ENCODE measurements at places on chromosomes 5 and 9.

GRCh38 chr5:154749491-154749890 is 5.7 kb upstream of the LARP1 start:
- no peak overlapping the region for H3K4me3 ChIP-seq
- DNase-seq, result no peak
- no peak overlapping the region for H3K27ac ChIP-seq
- H3K4me1 ChIP-seq, result peaks cover 15% of the 10 kb centered on the region

DNA sequence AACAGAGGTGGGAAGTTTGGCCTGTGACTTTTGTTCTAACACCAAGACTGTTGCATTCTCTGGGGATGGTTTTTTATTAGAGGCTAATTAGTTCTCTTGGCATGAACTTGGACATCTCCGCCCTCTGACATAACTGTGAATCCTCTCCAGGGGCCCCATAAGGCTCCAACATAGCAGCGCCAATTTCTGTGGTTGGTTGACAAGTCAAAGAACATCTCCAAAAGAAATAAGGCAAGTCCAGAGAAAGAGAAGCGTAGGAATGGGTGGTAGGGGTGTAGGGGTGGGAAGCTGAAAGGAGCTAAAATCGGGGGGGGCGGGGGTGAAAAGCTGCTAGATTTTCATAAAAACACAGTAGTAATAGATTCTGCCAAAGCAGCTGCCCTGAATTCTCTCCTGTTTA is 81.0 kb upstream of the DAB2 start:
- H3K36me3 ChIP-seq, result no peaks in the 10 kb centered on the region
- no peak overlapping the region for H3K4me3 ChIP-seq
- no peaks in the 10 kb centered on the region for H3K27me3 ChIP-seq
- no peak overlapping the region for H3K27ac ChIP-seq
- DNase-seq, result no peak

DNA sequence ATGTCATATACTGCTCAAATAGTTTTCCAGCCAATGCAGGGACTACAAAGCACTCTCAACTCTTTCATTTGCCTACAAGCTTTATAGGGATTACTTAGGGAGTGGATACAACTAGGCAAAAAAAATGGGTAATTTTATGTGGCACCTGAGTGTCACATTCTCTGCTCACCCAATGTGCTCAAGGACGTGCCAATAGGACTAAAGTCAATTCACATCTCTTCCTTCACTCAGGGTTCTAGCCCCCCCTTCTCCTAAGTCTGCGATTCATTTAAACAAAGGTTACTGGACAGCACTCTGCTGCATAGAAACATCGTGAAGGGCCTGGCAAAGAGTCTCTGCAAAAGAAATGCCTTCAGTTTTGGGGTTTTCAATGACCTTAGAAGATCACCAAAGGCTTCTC is 142.3 kb downstream of the TSSK1B start:
- H3K4me1 ChIP-seq, result peaks cover 13% of the 10 kb centered on the region
- H3K27ac ChIP-seq, result no peak overlapping the region
- H3K36me3 ChIP-seq, result no peaks in the 10 kb centered on the region
- peaks cover 35% of the 10 kb centered on the region for H3K27me3 ChIP-seq
- H3K4me3 ChIP-seq, result no peak overlapping the region

DNA sequence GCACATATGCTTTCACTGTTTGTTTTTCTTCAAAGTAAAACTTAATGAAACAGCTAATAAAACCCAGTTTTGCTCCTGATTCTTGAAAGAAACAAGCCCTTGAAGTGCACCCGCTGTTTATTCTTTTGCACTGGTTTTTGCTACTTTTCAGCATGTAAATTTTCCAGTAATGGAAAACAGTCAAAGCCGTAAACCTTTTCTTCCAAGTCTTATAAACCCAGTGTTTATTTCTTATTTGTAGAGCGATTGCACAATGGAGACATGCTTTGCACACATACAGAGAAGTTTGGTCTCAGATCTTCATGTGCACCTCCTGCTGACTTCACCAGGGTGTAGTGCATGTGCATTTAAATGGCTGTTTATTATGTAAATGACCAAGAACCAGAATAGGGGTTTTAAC is 51.8 kb downstream of the ATG10 start:
- no peaks in the 10 kb centered on the region for H3K27me3 ChIP-seq
- H3K36me3 ChIP-seq, result no peaks in the 10 kb centered on the region
- DNase-seq, result no peak
- no peak overlapping the region for H3K4me3 ChIP-seq

DNA sequence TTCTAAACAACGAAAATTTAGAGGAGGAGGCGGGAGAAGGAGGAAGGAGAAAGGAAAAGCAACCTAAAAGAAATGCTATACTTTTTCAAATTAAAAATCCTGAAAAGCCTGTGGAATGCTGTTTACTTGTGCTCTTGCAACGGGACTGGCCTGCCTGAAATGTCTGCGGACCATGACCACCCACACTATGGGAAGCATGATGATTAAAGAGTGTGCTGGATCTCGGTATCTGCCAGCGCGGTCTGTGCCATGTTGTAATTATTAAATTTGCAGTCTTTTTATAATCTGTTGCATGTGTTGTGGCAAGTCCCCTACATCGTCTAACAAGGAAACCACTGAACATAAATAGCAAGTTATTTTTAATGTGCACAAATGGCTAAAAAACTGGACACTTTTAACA is 111.4 kb downstream of the FANCC start:
- H3K4me1 ChIP-seq, result peaks cover 15% of the 10 kb centered on the region
- no peak overlapping the region for H3K27ac ChIP-seq
- no peak overlapping the region for H3K4me3 ChIP-seq
- no peak for DNase-seq

DNA sequence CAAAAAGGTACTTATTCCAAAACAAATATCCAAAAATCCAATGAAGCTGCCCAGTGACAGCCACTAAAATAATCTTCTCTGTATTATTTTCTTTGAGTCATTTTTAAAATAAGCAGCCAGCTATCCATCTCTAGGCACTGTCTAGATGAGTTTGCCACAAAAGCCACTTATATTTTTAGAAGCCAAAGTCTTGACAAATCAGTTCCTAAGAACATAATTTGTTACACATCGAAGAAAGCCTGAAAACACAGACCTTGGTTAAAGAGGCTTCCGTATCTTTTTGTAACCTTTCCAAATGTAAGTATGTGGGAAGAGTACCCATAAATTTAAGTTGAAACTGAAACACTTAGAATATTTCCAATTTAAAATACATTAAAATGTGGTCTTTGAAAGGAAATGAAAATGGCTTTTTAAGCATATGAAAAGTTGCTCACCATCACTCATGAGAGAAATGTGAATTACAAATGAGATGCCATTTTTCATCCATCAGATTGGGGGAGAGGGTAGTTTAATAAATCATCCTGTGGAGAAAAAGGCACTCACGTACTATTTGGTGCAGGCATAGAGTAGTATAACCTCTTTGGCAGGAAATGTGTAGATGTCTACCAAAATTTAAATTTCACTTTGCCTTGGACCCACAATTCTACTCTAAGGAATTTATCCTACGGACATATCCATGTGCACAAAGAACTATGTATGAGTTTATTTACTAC is 180.4 kb downstream of the MLLT3 start:
- no peak overlapping the region for H3K4me3 ChIP-seq
- no peak for DNase-seq
- H3K27me3 ChIP-seq, result no peaks in the 10 kb centered on the region
- H3K27ac ChIP-seq, result no peak overlapping the region
- no peaks in the 10 kb centered on the region for H3K4me1 ChIP-seq

DNA sequence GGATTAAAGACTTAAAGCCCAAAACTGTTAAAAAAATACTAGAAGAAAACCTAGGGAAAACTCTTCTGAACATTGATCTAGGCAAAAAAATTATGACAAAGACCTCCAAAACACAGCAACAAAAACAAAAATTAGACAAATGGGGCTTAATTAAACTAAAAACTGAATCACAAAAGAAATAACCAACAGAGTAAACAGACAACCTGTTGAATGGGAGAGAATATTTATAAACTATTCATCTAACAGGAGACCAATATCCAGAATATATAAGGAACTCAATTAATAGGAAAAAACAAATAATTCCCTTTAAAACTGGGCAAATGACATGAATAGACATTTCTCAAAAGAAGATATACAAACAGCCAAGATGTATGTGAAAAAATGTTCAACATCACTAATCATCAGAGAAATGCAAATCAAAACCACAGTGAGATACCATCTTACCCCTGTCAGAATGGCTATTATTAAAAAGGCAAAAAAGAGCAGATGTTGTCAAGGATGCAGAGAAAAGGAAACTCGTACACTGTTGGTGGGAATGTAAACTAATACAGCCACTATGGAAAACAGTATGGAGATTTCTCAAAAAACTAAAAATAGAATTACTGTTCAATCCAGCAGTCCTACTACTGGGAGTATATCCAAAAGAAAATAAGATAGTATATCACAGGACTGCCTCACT is 50.2 kb upstream of the TLX3 start:
- H3K27ac ChIP-seq, result no peak overlapping the region
- no peak for DNase-seq
- no peaks in the 10 kb centered on the region for H3K36me3 ChIP-seq
- no peaks in the 10 kb centered on the region for H3K4me1 ChIP-seq

DNA sequence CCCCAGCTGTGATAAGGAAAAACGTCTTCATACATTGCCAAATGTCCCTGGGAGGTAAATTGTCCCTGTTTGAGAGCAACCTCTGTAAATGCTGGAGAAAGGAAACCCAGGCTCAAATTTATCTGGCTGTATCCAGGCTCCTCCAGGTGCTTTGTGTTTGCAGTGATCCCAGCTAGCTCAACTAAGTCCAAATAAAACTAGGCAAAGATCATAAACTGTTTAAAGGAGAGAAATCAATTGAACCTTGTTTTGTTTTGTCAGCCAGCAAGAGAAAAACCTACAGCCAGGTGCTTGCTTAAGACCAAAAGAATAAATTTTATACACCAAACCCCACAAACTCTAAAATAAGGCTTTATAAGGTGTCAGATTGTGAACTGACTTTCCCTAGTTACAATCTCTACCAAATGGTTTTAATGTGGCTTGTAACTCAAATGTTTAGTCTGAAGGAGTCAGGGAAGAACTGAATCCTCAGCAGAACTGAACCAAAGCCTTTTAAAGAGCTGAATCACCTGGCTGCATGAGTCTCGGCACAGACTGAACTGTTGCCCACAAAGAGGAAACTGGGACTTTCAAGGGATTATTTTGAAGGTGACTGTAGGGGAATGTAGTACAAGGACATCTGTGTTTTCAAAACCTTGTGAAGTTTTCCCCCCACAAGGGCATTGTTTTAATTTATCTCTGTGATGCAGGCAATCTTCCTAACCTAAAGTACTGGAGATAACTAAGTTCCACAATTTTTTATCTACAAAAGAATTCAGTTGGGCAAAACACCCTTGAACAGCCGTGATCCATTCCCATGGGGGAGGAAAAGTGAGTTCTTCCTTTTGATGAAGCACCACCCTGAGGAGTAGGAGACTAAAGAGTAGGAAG is 201.7 kb upstream of the TARS1 start:
- H3K4me3 ChIP-seq, result no peak overlapping the region
- no peaks in the 10 kb centered on the region for H3K4me1 ChIP-seq
- H3K36me3 ChIP-seq, result no peaks in the 10 kb centered on the region
- no peak for DNase-seq
- no peak overlapping the region for H3K27ac ChIP-seq
